ENCODE measurements at places on chromosomes 6 and 20.
A peak's percentile ranks its signal among the peaks of the same experiment; 100 is the strongest.

GRCh38 chr6:166691199-166691598, 64.1 kb upstream of the RPS6KA2 start:
- H3K4me3 ChIP-seq = no peak overlapping the region
- peaks cover 16% of the 10 kb centered on the region for H3K4me1 ChIP-seq
- DNase-seq = peak; percentile 72
- no peaks in the 10 kb centered on the region for H3K27me3 ChIP-seq

DNA sequence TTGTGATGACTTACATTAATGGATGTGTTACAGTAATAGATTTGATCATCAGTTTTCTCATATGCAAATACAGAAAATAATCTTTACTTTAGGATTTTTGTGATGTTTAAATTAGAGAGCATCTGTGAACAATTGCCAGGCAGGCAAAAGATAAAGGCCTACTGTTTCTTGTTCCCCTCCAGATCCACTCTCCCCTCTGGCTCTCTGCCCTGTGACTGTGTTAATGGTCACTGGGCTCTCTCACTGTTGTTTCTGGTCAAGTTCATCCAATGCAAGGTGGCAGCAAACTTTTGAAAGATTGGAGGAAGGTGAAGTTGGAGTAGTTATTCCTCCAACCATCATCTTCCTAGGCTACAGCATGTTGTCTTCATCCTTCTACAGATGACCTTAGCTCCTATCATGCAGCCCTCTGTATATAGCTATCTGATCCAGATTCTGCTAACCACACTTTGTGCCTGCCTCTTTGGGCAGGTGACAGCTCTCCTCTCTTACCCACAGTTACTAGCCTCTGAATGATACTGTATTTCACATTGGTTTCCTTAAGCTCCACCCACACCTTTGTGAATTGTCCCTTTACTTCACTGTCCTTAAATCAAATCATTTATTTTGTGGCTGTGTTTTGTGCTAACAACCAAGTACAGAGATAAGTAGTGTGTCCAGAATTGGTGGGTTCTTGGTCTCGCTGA, 48.9 kb upstream of the ARG1 start:
- no peak overlapping the region for H3K27ac ChIP-seq
- H3K27me3 ChIP-seq = no peaks in the 10 kb centered on the region
- DNase-seq = no peak

DNA sequence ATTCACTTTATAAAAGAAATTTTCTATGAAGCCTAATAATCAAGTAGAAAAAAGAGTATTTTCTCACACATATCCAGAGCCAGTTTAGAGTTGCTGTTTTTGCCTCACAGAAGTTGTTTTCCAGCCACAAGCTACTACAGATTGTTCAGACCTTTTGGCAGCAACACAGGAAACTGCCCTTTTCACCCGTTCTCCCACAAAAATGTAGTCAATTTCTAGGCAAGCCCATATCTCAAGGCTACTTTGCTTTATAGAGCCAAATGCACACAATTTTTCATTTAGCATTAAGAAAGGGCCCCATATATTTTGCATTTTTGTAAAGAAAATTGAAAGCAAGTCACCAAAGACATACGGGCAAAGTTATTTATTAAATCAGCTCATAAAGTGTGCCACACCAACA, 49.5 kb downstream of the EPB41L2 start:
- H3K27me3 ChIP-seq = no peaks in the 10 kb centered on the region
- no peak overlapping the region for H3K27ac ChIP-seq
- no peaks in the 10 kb centered on the region for H3K4me1 ChIP-seq
- H3K4me3 ChIP-seq = no peak overlapping the region

DNA sequence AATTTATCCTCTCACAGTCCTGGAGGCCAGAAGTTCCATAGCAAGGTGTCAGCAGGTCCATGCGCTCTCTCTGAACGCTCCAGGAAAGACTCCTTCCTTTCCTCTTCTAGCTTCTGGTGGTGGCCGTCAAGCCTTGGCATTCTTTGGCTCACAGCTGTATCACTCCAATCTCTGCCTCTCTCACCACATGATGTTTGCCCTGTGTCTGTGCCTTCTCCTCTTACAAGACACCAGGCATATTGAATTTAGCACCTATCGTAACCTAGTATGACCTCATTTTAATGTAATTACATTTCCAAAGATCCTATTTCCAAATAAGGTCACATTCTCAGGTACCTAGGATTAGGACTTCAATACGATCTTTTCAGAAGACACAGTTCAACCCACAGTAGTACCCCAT, 428.5 kb downstream of the CD83 start:
- H3K4me3 ChIP-seq = no peak overlapping the region
- no peaks in the 10 kb centered on the region for H3K27me3 ChIP-seq
- H3K27ac ChIP-seq = no peak overlapping the region
- no peaks in the 10 kb centered on the region for H3K36me3 ChIP-seq

DNA sequence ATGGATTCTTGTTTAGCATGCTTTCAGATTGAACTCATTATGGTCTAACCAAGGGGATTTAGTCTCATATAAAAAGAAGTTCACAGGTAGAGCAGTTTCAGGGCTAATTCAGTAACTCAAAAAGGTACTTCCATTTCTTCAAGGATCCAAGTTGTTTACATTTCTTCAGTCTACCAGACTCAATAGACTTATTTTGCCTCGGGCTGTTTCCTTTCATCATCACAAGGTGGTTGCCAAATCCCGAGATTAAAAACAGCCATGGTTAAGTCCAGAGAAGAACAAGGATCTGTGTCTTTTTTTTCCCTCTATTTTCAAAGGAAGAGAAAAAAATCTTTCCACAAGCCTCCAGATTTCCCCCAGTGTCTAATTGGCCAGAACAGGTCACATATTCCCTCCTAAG, 69.8 kb upstream of the SNX9 start:
- H3K27ac ChIP-seq = no peak overlapping the region
- peaks cover 6% of the 10 kb centered on the region for H3K4me1 ChIP-seq
- H3K4me3 ChIP-seq = no peak overlapping the region
- H3K27me3 ChIP-seq = no peaks in the 10 kb centered on the region
- DNase-seq = no peak
- H3K36me3 ChIP-seq = no peaks in the 10 kb centered on the region

DNA sequence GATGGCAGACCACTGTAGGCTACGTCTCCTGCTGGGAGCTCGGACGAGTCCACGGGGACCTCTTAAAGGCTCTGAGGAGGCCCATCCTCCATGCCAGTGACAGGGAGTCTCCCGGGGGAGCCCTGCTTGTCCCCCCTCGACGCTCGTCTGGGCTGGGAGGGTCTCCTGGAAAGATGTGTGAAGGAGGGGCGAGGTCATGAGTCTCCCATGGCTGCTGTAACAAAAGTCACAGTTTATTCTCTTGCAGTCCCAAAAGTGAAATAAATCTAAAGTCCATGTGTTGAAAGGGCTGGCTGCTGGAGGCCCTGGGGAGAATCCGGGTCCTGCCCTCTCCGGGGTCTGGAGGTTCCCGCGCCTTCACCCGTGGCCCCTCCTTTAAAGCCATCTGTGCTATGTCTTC, 67.1 kb upstream of the GATA5 start:
- H3K4me3 ChIP-seq = no peak overlapping the region
- no peaks in the 10 kb centered on the region for H3K36me3 ChIP-seq
- H3K4me1 ChIP-seq = no peaks in the 10 kb centered on the region
- peaks cover 40% of the 10 kb centered on the region for H3K27me3 ChIP-seq
- H3K27ac ChIP-seq = no peak overlapping the region

- DNase-seq = no peak
- no peak overlapping the region for H3K4me3 ChIP-seq
- no peaks in the 10 kb centered on the region for H3K36me3 ChIP-seq
- H3K4me1 ChIP-seq = peaks cover 4% of the 10 kb centered on the region
- H3K27me3 ChIP-seq = no peaks in the 10 kb centered on the region
Measured at GRCh38 chr6:7426447-7427169, 37.0 kb downstream of the RIOK1 start.

DNA sequence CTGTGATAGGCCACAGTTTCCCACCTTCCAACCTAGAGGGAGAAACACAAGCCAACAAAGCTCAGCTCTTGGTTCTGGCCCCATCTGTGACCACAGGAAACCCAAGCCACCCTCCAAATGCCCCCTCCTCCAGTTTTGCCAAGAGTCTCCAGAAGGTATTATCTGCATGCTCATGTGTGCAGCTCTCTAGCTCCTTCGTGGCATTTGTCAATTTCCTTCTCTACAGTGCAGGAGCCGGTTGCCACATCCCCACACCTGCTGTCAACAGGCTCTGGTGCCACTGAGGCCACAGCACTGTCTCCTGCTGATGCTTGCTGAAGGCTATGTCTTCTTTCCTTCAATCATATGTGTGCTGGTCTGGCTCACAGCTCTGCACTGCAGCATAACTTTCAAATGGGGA, 177.2 kb downstream of the CLIC5 start:
- DNase-seq = no peak
- no peaks in the 10 kb centered on the region for H3K27me3 ChIP-seq
- no peaks in the 10 kb centered on the region for H3K36me3 ChIP-seq
- no peak overlapping the region for H3K27ac ChIP-seq

GRCh38 chr6:94597487-94597886, 979.8 kb upstream of the MANEA start:
- no peaks in the 10 kb centered on the region for H3K4me1 ChIP-seq
- no peaks in the 10 kb centered on the region for H3K36me3 ChIP-seq
- H3K27me3 ChIP-seq = no peaks in the 10 kb centered on the region
- H3K4me3 ChIP-seq = no peak overlapping the region
- H3K27ac ChIP-seq = no peak overlapping the region
- DNase-seq = no peak

DNA sequence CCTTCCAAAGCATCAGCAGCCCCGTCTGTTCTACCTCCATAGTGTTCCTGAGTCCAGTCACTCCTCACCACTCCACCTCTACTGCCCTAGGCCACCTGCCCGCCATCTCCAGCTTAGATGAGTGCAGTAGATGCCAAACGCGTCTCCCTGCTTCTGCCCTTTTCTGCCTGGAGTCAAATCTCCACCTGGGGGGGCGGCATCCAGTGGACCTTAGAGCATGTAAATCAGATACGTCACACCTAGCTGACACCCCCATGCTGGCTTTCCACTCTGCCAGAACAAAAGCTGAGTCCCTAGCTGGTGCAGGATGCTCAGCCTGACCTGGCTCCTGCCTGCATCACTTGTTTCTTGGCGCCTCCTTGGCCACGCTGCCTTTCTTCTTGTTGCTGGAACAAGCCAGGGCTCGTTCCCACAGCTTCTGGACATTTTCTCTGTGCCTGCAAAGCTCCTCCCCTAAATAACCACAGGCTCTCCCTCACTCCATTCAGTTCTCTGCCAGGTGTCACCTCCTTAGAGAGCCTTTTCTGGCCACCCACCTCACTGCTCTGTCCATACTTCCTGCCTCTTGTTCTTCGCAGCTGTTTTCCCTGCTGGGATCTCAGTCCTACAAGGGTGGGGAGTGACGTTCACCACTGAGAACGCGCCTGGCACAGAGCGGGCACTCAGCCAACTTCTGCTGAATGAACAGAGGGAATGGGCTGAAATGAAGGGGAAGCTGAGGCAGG, 5.8 kb downstream of the DDR1 start:
- H3K4me3 ChIP-seq = no peak overlapping the region
- H3K4me1 ChIP-seq = peaks cover 52% of the 10 kb centered on the region
- no peak for DNase-seq
- no peaks in the 10 kb centered on the region for H3K27me3 ChIP-seq

GRCh38 chr20:49661560-49662329, 51.9 kb downstream of the B4GALT5 start:
- no peak overlapping the region for H3K27ac ChIP-seq
- DNase-seq = no peak
- no peaks in the 10 kb centered on the region for H3K36me3 ChIP-seq
- no peaks in the 10 kb centered on the region for H3K4me1 ChIP-seq
- no peaks in the 10 kb centered on the region for H3K27me3 ChIP-seq

DNA sequence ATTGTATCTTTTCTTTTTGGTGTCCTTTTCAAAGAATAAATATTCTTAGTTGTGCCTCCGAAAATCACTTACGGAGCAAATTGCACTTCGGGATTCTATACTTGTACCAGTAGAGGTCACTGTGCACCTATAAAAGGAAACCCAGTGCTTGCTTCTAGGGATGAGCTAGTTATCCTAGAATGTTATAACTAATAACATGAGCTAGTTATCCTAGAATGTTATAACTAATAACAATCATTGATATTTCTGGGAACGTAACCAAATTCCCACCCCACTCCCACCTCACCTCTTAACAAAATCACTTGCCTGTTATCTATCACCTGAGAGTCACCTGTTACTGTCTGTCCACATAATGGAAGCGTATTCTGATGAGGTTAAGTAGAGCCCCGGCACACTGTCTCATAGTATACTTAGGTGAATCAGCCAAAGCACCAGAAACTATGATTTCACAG, 126.9 kb upstream of the TIAM2 start:
- no peak overlapping the region for H3K4me3 ChIP-seq
- peaks cover 3% of the 10 kb centered on the region for H3K36me3 ChIP-seq
- H3K4me1 ChIP-seq = no peaks in the 10 kb centered on the region
- no peak for DNase-seq
- H3K27me3 ChIP-seq = no peaks in the 10 kb centered on the region
- H3K27ac ChIP-seq = no peak overlapping the region

- H3K36me3 ChIP-seq = no peaks in the 10 kb centered on the region
- H3K27me3 ChIP-seq = no peaks in the 10 kb centered on the region
- H3K4me1 ChIP-seq = no peaks in the 10 kb centered on the region
- H3K4me3 ChIP-seq = no peak overlapping the region
Measured at GRCh38 chr6:52937908-52938307, 28.4 kb upstream of the GSTA3 start.

GRCh38 chr20:23445596-23446217, 6.2 kb downstream of the CSTL1 start:
- H3K4me1 ChIP-seq = peaks cover 10% of the 10 kb centered on the region
- H3K36me3 ChIP-seq = no peaks in the 10 kb centered on the region
- no peak overlapping the region for H3K27ac ChIP-seq

DNA sequence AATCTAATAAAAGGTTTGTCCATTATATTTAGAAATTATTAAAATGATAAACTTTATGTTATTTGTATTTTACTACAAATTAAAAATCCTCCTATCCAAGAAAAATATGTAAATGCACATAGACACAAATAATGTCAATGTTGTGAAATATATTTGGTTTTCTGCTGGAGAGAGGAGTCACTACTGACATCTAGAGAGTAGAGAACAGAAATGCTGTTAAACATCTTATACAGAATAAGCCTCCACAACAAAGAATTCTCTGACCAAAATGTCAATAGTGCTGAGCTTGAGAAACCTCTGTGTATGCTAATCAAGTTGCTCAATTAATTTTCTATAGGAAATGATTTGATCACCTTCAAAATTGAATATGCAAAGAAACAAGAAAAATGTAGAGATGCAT, 12.4 kb downstream of the HTR1B start:
- H3K27me3 ChIP-seq = no peaks in the 10 kb centered on the region
- no peak overlapping the region for H3K27ac ChIP-seq
- H3K4me3 ChIP-seq = no peak overlapping the region
- no peak for DNase-seq
- peaks cover 6% of the 10 kb centered on the region for H3K4me1 ChIP-seq

DNA sequence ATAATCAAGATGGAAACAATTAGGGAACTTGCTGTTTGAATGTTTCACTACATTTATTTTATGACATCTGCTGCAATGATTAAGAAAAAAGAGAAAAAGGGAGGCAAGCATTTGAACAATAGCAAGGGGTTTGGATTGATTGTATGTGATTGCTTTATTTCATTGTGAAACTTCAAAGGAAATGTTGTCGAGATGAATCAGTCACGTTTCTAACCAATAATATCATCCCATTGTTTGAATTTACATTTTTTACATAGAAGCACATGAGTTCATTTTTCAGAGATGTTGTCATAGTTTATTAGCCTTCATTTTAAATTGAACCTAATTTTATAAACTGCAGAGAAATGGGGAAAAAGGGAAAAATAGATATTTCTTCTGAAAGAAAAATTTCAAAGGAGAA, 572.0 kb downstream of the KIF16B start:
- no peaks in the 10 kb centered on the region for H3K4me1 ChIP-seq
- H3K4me3 ChIP-seq = no peak overlapping the region
- no peaks in the 10 kb centered on the region for H3K36me3 ChIP-seq
- no peak for DNase-seq
